ENCODE measurements at places on chromosomes 5 and 9.

GRCh38 chr9:96344458-96345180, 38.9 kb downstream of the SLC35D2 start:
- DNase-seq: peak; percentile 99

DNA sequence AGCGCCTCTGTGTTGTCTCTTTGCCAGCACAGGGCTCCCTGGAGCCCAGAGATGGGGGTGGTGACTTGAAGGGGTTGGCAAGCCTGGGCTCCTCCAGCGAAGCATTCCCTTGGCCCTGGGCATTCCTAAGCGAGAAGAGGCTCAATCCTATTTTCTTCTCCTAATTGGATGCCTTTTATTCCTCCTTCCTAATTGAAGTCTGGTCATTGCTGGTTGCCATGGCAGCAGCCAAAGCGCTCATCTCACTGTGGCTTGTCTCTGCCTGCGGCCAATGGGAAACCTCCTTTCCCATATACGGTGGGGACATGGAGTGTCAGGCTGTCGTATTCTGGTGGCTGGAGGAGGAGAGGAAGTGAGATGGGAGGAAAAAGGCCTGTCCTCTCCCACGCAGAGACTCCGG, 52.3 kb upstream of the RARS1 start:
- DNase-seq: no peak

GRCh38 chr9:121294151-121294743, 26.3 kb downstream of the GSN start:
- DNase-seq: peak; percentile 13

- no peak for DNase-seq
These were observed 595.1 kb upstream of the PTGER4 start for GRCh38 chr5:40084614-40085013.

DNA sequence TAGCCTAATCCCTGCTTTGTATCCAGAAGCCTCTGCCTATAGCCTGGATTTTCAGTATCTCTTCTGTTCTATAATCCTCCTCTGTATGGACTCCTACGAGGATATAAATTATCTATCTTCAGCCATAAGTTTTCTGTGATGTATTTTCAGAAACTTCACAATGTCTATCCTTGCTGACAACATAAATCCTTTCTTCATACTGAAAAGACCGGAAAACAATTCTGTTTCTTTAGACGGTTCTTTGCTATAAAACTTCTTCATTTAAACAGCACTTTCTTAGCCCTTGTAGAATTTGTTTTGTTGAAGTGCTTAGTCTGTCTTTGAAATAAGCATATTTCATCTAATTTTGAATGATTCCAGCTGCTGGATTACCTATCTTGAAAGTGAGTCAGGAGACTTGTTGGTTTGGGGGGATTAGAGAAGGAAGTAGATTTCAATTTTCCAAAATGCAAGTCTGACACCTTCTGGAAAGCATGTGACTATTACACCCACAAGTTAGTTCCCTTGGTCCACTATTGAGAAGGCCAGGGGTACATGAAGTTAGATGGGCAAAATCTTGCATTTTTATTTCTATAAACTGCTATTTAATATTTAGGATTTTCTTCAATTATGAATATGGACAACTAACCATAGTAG, 96.3 kb upstream of the RANBP3L start:
- peak; percentile 79 for DNase-seq

All from fibroblast of the aortic adventitia (primary cell).